ENCODE measurements at places on chromosomes 1 and 21.

DNA sequence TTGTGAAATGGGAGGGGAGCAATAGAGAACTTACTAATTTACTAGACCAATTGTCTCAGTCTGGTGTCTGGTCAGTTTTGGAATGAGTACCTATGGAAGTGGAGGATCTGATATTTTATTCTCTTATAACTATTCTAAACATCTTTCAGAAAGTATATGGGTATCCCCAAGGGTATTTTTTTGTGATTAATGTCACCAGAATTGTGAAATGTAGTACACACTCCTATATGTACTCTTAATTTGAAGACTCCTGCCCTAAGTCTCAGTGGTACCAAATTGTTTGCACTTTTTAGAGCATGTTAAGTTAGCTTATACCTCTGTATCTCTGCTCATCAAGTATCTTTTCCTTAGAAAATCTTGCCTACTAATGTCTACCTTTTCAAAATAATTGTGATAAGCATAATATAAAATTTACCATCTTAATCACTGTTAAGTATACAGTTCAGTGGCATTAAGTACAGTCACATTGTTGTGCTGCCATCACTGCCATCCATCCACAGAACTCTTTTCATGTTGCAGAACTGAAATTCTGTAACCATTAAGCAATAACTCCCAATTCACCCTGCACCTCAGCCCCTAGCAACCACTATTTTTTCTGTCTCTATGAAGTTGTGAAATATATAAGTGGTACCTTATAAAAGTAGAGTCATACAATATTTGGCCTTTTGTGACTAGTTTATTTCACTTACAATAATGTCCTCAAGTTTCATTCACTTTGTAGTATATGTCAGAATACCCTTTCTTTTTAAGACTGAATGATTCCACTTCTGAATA is 40.5 kb downstream of the SLC30A7 start:
- no peak for DNase-seq

- DNase-seq: no peak
Observed at GRCh38 chr1:184191181-184191621, 139.7 kb downstream of the TSEN15 start.

DNA sequence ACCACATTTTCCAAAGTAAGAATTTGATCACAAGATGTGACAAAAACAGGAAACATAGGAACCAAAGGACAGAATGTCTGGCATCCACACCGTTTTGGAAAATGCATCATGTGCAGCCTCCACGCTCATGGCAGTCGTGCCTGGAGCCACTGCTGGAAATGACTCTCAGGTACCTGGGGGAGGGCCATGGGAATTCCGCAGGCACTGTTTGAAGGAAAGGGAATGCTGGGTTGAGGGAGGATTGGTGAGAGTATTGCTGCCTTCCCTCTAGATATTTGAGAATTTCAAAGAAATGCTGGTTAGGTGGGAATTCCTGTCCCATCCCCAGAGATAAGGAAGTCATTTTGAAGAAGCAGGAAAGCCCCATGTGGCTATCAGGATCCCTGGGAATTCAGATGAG is 10.8 kb downstream of the SLAMF1 start:
- DNase-seq: no peak

DNA sequence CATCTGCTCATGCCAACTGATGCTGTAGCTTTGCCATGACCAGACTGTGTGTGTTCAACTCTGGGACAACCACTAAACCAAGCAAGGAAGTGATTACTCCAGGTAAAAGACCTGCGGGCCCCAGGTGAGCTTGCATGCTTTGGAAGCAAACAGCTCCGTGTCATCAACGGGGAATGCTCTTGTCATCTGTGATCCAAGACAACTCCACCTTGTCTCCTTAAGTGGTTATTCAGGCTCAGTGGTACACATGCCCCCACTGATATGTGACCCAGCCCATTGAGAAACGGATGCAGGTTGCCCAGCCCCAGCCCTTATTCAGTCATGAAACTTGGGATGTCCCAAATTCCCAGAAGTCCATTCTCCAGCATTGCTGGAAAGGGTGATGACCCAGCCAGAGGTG is 89.0 kb downstream of the TIAM1 start:
- no peak for DNase-seq

GRCh38 chr1:185044387-185044786 is 971 bp upstream of the RNF2 start:
- DNase-seq: no peak

DNA sequence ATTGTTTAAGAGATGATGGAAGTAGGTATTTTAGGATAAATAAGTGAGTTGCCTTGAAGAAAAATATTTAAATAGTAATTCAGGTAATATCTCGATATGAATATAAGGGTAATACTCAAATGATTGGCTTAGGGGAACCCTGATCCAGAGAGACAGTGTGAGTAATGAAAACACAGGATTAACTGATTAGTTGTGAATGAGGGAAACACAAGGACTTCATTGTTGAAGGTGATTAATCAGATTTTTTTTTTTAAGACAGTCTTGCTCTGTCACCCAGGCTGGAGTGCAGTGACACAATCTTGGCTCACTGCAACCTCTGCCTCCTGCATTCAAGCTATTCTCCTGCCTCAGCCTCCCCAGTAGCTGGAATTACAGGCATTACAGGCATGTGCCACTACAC is 12.7 kb downstream of the SLC25A33 start:
- DNase-seq: no peak

- DNase-seq: no peak
Observed at GRCh38 chr1:210783925-210784324, 350.0 kb downstream of the KCNH1 start.

DNA sequence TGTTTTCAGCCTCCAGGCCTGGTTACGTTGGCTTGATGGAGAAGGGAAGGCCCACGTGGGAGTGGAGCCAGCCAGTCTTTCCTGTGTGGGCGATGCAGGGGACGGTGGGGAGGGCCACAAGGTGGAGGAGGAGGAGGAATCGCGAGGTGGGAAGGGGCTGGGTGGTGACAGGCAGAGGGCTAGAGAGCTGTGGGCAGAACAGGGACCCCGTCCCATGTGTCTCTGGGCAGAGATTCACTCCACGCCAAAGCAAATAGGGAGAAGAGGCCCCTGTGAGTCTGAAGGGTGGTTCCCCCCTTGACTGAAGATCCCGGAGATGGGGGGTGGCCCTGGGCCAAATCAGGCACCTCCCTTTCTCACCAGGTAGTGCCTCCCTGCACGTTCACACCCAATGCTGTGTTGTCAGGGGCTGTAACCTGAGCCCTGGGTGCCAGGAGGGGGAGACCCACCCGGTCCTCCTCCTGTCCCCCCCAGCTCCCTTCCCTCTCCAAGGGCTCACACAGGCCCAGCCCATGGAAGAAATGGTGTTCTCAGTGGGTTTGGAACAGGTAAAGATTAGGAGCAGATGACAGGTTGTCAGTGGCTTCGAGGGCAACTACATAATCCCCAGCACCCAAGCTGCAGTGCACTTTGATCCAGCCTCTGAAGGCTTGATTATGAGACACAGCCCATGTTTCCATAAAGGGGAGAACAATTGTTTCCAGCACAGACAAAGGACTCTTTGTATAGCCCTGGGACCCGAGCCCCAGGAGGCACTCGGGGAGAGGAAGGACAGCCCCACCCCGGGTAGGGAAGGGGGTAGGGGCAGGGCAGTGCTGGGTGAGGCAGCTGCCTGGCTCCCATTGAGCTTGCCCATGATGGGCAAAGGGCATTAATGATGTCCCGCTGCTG is 37.7 kb upstream of the GPR37L1 start:
- DNase-seq: no peak

DNA sequence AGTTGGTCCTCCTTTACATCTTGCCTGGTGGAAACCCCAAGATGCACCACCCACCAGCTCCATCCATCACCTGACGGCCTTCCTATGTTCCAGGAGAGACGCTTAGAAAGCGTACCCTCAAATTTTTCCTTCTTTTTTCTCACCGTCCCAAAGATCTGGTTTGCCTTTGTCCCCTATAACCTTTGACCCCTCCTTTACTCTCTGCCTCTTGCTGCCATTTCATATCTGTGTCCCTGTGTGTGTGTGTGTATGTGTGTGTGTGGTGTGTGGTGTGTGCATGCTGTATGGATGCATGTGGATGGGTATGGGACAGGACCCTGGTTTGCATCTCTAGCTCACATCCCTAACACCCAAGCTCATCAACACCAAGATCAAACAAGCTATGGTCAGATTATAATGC is 22.2 kb upstream of the IPO9 start:
- DNase-seq: no peak

DNA sequence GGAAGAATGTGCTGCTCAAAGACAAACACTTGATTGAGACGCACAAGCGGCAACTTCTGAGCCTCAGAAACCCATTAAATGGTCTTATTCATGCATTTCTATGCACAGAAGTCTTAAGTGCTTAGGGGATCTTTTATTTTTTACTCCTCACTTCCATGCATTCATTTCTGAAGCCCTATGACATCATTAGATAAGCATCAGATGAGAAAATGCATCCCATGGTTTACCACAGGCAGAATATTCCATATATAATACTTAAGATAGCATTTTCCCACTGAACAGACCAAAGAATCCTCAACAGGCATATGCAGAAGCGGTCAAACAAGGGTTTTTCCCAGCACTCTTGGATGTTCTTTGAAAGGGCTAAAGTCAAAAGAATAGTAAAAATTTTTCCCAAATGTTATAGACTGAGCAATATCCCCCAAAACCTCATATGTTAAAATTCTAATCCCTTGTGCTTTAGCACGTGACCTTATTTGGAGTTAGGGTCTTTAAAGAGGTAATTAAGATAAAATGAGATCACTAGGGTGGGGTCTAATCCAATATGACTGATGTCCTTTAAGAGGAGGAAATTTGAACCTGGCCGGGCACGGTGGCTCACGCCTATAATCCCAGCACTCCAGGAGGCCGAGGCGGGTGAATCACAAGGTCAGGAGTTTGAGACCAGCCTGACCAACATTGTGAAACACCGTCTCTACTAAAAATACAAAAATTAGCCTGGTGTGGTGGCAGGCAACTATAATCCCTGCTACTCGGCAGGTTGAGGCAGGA is 22.6 kb upstream of the FAM89A start:
- DNase-seq: no peak

GRCh38 chr21:22981819-22982218 is 1983.6 kb downstream of the NCAM2 start:
- DNase-seq: no peak

DNA sequence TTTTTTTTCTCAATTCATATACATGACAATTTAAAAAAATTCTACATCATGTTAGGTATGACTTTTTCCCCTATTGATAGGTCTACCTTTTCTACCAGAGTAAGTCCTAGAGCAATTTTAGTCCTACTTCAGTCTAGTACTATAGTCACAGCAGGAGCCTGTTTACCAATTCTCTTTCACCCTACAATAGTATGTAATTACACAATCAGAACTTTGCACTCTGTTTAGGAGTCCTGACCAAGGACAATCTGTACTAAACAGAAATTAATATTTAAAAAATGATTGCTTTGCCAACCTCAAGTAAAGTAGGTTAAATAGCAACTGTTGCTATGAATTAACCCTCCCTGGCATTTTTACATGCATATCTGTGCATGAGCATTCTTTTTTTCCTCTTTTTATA is 810 bp upstream of the CYP4A11 start:
- DNase-seq: no peak

DNA sequence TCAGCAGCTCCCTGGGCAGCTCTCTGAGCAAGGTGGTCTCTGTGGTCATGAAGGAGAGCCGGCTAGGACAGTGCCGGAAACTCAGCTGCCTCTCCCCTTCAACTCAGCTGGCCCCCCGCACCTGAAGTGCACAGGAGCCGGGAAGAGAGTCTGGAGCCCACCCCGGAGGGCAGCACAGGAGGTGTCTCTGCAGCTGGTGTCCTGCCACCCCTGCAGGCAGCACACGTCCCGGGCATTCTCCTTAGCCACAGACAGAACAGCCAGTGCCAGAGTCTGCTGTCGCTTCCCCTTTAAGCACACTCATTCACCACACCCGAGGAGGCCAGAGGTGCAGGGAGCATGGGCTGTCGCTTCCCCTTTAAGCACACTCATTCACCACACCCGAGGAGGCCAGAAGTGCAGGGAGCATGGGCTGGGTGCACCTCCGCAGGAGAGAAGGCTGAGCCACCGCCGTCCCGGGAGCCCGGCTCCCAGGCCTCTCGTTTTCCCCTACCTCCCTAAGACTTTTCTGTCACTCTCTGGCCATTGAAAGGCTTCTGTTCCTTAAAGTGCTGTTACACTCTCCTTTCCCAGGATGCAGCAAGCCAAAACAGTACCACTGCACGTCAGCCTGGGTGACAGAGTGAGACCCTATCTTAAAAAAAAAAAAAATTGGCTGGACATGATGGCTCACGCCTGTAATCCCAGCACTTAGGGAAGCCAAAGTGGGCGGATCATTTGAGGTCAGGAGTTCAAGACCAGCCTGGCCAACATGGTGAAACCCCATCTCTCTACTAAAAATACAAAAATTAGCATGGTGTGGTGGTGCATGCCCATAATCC is 16.9 kb upstream of the SAMD11 start:
- no peak for DNase-seq

DNA sequence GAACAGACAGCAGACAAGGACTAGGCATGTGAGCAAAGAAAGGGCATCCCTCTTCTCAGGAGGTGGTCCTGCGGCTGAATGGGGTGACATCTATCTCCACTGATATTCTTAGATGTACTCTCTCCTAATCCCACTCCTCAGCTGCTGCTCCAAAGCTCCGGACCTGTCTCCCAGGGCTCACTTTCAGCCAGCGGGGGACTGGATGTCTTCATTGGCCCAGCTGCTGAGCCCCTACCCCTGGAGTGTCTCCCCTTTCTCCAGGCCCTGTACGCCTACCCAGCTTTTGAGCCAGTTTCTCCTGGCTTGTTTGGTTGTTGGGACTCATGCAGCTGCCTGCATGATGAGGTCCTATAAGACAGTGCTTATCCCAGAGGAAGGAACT is 28.8 kb upstream of the CSF1 start:
- no peak for DNase-seq

DNA sequence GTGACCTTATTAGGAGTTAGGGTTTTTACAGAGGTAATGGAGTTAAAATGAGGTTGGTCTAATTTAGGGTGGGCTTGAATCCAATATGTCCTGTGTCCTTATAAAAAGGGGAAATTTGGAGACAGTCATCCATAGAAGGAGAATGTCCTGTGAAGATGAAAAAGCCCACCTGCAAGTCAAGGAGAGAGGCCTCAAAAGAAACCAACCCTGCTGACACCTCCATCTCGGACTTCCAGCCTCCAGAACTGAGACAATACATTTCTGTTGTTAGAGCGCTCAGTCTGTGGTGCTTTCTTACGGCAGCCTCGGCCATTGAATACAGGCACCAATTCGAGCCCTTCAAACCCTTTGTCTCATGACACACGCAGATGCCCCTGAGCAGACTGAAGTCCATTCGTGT is 43.8 kb downstream of the ACTA1 start:
- DNase-seq: no peak

- DNase-seq: no peak
Observed at GRCh38 chr1:40971966-40972365, 7.5 kb upstream of the CTPS1 start.

DNA sequence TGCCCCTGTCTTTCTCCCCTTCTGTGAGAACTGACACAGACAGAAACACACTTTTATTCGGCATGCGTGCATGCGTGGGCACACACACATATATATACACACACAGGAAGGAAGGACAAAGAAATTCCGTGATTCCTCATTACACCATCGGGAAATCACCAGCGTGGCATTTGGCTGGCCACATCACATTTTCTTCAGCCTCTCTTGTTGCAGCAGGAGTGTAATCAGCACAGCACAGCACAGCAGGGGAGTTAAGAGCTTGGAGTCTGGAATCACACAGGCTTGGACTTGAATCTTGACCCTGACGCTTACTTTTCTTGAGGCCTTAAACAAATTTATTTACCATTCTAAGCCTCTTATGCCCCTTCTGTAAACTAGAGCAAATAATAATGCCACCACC is 45.3 kb upstream of the EPHA8 start:
- no peak for DNase-seq

GRCh38 chr1:197838836-197839235 is 63.6 kb upstream of the DENND1B start:
- no peak for DNase-seq

All from stimulated activated CD4-positive, alpha-beta T cell treated with anti-CD3 and anti-CD28 coated beads, Interleukin-1b, Interleukin-23, amount 100 ng/mL, for 1 hour (primary cell).